Kidney (tissue), 22 donors: ENCODE measurements at places on chromosomes 7 and 10.

GRCh38 chr7:134444198-134444960, 14.5 kb downstream of the AKR1B1 start:
- no peak for DNase-seq

DNA sequence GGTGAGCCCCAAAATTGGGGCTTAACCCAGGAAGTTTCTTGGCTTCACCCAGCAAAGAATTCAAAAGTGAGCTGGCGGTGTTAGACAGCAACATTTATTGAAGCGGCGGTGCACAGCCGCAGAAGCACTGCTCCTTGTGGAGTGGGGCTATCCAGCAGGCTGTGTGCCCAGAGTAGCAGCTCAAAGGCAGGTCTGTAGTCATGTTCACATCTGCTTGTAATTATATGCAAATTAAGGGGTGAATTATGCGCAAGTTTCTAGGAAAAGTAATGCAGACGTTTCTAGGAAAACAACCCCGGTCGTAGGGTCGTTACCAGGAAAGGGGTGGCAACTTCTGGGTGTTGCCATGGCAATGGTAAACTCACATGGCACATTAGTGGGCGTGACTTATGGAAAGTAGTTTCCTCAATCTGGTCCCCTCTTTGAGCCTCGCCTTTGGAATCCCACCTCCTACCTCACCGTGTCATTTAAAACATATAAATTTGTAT, 13.7 kb upstream of the KBTBD2 start:
- DNase-seq: peak; percentile 84

GRCh38 chr10:110820321-110820814, 51.4 kb upstream of the PDCD4 start:
- no peak for DNase-seq

- DNase-seq: no peak
Measured at GRCh38 chr10:14334771-14335170, 4.0 kb upstream of the FRMD4A start.

GRCh38 chr10:30495687-30496086, 61.7 kb downstream of the MAP3K8 start:
- no peak for DNase-seq

- DNase-seq: no peak
Measured at GRCh38 chr10:69768386-69768785, 33.3 kb upstream of the COL13A1 start.

GRCh38 chr7:20219062-20219445, 1.9 kb upstream of the MACC1 start:
- no peak for DNase-seq

DNA sequence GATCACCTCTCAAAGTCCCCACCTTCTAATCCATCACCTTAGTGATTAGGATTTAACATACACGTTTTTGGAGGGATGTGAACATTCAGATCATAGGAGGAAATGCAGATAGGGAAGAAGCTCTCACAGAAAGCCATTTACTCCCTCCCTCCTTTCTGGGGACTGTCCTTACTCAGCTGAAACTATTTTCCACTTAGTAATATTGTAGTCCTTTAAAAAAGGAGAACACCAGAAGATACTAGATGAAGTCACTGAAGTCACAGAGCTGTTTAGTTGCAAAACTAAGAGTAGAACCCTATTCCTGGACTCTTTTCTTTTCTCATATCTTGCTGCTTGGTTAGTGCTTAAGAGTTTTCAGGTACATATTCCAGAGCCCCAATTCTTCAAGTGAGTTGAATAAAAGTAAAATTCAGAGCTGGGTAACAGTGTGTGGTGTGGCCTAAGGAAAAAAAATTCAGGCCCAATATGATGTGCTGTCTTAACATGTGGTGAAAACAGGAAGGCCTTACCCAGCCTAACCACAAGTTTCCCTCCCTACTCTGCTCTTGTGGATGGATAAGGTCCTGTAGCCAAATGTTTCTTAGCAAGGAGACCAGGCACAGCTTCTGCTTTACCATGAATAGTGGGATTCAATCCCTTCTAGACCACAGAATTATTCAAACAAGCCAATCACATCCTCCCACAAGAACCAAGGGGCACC, 135.7 kb downstream of the INHBA start:
- DNase-seq: no peak

DNA sequence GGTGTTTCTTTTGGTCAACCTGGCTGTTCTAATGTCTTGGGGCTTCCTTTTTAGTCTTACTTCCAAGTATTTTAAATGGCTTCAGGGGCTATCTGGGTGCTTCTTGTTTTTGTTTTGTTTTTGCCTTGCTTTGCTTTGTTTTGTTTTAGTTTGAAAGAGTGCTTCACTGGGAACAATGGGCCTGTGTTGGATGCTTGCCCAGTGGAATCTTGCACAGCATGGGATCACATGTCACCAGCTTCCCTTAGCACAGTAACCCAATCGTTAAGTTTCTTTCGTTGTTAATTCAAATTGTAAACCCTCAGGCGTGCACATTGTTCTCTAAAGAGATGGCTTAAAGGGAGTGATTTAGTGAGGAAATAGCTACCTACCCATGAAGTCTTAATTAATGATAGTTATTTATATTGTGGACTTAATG, 8.9 kb downstream of the COL17A1 start:
- DNase-seq: no peak

- no peak for DNase-seq
Measured at GRCh38 chr10:21234761-21235160, 290.7 kb downstream of the SKIDA1 start.

GRCh38 chr10:11068861-11069633, 51.4 kb downstream of the CELF2 start:
- no peak for DNase-seq

- DNase-seq: no peak
Measured at GRCh38 chr10:89518108-89518507, 17.3 kb downstream of the SLC16A12 start.

- no peak for DNase-seq
Measured at GRCh38 chr7:151133986-151134742, 33.3 kb downstream of the GBX1 start.

DNA sequence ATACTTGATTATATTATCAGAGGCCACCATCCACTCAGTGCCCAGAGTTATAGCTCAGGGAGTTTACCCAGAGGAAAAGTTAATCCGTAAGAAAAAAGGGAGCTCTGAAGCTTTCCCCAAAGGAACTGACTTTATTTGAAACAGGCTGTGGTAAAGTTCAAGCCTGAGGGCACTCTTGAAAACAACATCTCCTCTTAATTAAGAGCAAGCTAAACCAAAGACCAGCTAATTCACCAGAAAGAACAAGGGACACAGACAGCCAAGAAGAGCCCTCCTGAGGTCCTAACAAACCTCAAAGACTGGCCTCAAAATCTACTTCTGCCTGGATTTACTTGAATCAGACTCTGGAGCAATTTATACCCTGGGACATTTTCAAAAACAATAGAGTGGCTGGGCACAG, 159.6 kb upstream of the CHST15 start:
- DNase-seq: no peak

DNA sequence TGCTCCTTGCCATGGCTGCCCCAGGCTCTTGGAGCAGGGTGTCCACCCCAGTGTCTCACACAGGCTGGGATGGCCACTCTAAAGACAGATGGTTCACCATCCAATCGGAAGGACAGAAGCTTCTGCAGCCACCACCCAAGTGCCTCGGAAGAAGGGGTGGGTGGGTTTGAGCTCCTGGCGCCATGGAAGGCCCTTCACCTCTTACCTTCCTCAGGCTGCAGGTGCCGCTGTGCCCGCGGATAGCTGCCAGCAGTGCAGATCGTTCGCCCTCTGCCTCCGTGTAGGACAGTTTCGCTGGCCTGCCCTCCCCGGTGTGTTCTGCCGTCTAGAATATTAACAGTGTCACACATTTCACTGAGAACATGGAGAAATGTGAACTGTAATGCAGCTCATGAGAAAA, 243.6 kb upstream of the GRB10 start:
- DNase-seq: no peak

- no peak for DNase-seq
Measured at GRCh38 chr10:22624287-22624738, 90.1 kb downstream of the PIP4K2A start.

DNA sequence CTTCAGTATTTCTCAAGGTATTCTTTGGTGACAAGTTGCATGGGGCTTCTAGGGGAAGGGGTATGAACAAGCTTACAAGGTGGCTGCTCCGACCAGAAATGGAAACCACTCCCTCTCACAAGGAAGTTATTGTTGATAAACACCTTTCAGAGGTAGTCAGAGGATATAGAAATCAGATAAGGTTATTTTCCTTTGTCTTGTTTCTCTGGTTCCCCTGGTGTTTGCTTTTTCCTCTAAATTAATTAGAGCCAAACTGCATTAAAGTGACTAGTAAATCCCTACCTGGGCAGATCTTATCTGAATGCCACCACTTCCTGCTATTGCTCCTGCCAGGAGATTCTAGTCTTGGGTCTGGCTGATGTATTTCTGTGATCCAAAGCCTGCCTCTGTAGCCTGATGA, 725.4 kb downstream of the INHBA start:
- DNase-seq: no peak

DNA sequence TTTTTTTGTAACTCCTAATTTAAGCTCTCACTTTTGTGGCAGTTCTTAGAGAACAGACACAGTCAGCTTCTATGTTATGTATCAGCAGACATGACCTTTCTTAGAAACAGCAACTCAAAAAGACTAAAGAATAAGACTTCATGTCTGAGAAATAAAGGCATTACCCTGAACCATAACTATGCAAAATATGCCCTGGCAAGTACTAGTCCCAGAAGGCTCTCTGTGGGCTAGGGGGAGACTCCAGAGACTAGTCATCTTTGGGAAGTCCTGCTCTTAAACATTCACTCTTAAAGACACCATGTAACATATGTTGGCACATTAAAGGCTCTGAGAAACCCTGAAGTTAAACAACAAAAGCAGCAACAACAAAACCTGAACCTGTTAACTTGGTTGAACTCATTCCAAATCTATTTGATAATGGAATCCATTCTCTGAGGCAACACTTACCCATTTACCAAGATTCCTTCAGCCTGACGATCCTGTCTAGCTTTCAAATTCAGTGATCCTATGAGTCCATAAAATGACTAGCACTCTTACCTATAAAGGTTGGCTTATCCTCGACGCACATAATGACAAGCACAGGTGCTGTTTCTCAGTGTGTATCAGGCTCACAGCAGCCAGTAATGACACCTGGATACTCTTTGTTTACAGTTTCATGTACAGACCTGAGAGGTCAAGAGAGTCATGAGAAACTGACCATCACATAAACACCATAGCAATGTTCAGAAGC, 62.3 kb downstream of the OSBPL3 start:
- no peak for DNase-seq

- DNase-seq: no peak
Measured at GRCh38 chr7:159033956-159034355, 110.7 kb downstream of the VIPR2 start.

- no peak for DNase-seq
Measured at GRCh38 chr7:137685433-137686164, 161.2 kb downstream of the DGKI start.

DNA sequence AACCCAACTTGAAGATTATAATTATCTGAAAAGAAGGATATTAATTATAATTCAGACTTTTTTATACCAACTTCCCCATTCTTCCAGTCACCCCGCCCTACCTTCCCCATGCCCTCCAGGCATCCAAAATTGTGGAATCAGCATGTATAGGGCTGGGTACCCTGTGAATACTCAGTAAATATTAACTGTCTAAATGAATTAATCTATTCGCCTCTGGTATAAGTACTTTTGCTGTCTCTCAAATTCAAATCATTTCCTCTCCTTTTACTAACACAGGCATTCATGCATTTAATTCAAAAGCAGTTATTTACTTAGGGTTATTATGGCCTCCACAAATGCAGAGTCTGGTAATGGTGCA, 26.5 kb upstream of the GOT1 start:
- no peak for DNase-seq

GRCh38 chr10:114600057-114600456, 58.0 kb downstream of the ABLIM1 start:
- no peak for DNase-seq

GRCh38 chr7:107322015-107322414, 147.8 kb upstream of the GPR22 start:
- DNase-seq: no peak

GRCh38 chr10:44411251-44411650, 26.4 kb upstream of the CXCL12 start:
- DNase-seq: no peak

GRCh38 chr10:4820804-4821401, 5.1 kb upstream of the AKR1E2 start:
- DNase-seq: no peak
